Choroid plexus epithelial cell (primary cell): ENCODE measurements at places on chromosomes 4 and X.

GRCh38 chr4:142818031-142818430 lies 28.1 kb downstream of the INPP4B start:
- DNase-seq: peak; percentile 41

DNA sequence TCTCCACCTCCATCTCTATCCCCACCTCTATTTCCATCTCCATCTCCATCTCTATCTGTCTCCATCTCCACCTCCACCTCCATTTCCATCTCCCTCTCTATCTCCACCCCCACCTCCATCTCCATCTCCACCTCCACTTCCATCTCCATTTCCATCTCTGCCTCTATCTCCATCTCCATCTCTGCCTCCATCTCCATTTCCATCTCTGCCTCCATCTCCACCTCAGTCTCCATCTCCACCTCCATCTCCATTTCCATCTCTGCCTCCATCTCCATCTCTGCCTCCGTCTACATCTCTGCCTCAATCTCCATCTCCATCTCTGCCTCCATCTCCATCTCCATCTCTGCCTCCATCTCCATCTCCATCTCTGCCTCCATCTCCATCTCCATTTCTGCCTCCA lies 40.8 kb upstream of the CHRNA9 start:
- DNase-seq: no peak

GRCh38 chrX:11478026-11478425 lies 184.8 kb downstream of the AMELX start:
- no peak for DNase-seq

- DNase-seq: peak; percentile 42
Measured at GRCh38 chr4:95889662-95890061, 49.8 kb downstream of the PDHA2 start.

DNA sequence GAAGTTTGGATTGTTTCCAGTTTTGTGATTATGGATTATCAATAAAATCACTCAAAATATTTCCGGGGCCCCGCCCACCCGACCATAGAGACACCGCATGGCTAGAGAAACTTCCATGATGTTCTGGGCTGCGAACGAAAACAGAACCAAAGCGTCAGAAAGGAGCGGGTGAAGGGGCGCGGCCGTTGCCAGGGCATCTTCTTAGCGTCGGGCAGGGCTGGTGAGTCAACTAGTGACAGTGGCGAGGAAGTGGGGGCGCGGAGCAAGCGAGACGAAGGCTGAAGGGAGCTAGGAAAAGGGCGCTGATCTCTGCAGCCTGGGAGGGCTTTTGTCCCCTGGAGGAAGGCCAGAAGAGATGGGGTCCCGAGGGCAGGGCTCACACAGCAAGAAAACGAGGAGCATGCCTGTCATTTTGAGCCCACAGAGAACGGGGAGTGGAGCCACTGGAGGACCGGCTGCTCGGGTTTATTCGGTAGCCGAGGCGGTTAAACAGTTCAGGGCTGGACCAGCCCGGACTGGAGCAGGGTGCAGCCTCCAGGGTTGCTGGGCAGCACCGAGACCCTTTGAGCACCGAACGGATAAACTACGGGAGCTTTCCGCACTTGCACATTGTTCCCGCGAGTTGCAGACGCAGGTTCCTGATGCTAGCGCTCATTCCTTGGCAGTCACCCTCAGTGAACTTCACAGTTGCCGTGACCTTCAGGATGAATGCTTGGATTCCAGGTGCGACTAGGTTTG lies 298.1 kb upstream of the TRPC5 start:
- no peak for DNase-seq

DNA sequence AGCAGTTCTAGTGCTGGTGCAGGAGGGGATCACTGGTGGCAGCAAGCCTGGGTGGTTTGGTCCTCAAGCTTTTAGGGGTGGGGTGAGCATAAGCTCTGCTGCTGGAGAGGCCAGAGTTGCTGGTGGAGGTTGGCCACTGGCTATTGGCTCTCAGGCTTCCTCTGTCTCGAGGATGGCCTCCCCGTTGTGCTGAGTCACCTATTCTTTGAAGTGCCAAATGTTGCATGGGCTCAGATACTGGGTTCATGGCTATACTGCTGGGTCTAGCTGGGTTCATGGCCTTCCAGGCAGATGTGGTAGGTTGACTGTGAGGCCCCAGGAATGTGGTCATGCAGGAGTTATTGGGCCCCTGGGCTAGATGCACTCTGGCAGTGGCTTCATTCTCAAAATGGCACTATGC lies 466.3 kb downstream of the NAF1 start:
- no peak for DNase-seq

GRCh38 chrX:12984603-12985319 lies 9.9 kb downstream of the TMSB4X start:
- peak; percentile 58 for DNase-seq

DNA sequence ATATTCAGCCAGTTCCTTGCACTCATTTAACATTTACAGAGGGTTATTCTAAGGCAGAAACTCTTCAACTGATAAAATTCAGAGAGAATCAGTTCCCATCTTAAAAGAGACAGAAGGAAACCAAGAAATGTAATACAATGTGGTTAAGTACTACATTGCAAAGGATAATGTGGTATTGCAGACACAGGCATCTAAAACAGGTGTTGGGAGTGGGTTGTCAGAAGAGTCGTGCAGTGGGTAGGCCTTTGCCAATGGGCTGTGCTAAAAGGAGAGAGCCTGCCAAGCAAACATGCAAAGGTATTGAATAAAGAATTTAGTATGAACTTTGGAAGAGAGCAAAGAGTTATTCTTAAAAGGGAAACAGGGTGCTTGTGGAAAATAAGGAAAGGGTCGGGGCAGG lies 1044.4 kb upstream of the DIAPH2 start:
- DNase-seq: no peak
